ENCODE measurements at places on chromosomes 13 and 19.

- DNase-seq = no peak
These were observed 2.7 kb downstream of the CLEC4G start for GRCh38 chr19:7729211-7729610.

DNA sequence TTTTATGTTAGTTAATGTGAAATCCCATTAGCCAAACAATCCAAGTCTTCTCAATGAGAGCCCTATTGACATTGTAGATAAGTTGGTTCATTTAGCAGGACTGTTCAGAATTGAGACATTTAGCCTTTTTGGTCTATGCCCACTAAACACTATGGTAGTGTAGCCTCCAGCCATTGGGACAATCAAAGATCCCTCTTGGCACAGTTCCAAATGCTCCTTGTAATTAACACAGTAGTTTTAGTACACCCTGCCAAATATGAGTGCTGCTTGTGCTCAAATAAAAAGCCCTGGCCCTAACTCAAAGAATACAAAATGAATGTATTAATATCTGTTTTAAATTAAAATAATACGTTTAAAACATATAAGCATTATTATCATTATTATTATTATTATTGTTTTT lies 15.4 kb upstream of the FAM216B start:
- no peak for DNase-seq

GRCh38 chr13:60671386-60671785 lies 274.4 kb downstream of the TDRD3 start:
- DNase-seq = no peak

GRCh38 chr19:19032420-19033175 lies 719 bp downstream of the SUGP2 start:
- DNase-seq = peak; percentile 75

DNA sequence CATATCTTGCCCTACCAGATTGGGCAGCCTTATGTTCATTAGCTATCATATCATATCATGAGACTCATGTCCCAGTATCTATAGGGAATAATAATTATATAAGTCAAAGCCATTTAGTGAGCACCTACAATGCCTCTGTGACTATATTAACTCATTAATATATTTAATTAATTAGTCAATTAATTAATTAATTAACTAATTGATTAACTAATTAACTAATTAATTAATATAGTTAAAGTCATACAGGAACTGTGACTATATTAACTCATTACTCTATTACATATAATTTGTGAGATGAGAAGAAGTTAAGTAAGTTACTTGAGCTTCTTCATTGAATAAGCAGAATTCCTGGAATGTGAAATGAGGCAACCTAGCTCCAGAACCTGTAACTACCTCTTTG lies 588.3 kb upstream of the SLITRK1 start:
- DNase-seq = no peak

DNA sequence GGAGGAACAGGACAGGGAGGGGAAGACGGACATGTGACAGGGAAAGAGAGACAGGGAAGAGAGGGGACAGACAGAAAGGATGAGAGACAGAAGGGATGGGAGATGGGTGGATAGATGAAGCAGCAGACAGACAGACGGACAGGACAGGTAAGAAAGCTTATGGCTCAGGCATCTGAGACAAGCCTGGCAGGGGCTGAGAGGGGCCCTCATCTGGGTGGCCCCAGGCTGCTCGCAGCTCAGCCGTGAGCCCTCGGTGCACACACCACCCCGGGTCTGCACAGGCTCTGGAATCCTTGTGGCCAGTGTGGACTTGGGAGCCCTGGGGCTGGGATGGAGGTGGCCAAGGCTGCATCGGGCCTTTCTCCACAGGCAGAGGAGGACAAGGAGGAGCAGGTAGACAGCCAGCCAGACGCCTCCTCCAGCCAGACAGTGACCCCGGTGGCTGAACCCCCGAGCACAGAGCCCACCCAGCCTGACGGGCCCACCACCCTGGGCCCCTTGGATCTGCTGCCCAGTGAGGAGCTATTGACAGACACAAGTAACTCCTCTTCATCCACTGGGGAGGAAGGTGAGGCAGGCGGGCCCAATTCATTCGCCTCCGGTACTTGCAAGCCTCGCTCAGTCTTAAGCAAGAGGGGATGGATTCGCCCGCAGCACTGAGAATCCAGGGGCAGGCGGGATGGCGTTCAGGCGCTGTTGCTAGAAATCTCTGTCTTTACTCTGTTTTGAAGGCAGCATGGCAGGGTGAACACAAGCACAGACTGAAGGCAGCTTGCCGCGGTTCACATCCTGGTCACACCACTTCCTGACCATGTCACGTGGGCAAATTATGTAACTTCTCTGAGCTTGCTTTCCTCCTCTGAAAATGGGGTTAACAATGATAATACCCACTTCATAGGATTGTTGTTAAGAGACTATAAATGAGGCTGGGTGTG lies 14.0 kb downstream of the GRAMD1A start:
- no peak for DNase-seq

DNA sequence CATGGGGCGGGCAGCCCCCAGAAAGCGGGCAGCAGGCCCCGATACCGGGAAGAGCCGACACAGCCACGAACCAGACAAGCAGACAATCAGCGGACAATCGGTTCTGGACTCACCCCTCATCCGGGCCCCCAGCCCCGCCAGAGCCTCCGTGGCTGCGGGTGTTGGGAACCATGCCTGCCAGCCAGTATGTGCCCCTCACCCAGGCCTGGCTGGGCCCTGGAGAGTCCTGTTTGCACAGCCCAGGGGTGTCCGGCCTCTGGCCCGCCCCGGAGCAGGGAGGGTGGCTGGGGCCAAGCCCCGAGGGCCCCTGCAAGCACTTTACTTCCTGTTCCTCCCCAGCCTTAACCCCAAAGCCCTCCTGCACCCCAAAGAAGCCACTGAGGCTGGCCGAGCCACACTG lies 7.8 kb downstream of the PODNL1 start:
- DNase-seq = no peak

- no peak for DNase-seq
These were observed 497.1 kb upstream of the ARGLU1 start for GRCh38 chr13:107065036-107065435.

DNA sequence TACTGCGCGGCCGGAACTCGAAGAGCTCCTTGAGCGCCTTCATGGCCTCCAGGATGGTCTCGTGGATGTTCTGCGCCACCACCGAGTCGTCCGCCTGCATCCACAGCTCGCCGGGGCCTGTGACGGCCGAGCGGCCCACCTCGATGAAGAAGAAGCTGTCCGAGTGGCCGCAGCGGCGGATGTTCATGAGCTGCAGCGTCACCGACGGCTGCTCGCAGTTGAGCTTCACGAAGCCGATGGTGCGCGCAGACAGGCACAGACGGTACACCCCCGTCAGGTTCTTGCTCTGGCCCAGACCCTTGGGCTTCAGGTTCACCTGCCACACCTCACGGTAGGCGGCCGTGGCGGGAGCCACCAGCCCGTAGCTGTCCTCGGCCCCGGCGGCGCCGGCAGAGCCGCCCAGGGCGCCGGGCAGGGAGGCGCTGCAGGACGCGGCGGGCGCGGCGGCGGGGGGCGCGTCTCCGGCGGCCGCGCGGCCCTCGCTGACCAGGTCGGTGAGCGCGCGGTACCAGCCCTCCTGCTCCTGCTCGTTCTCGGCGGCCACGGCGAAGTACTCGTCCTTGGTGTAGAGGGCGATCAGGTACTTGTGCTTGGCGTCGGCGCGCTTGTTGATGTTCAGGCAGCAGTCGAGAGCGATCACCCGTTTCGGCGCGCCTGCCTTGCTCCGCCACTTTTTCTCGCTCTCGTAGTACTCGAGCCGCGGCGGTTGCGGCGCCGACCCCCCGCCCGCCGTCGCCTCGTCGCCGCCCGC lies 1.1 kb downstream of the IRS2 start:
- DNase-seq = no peak

DNA sequence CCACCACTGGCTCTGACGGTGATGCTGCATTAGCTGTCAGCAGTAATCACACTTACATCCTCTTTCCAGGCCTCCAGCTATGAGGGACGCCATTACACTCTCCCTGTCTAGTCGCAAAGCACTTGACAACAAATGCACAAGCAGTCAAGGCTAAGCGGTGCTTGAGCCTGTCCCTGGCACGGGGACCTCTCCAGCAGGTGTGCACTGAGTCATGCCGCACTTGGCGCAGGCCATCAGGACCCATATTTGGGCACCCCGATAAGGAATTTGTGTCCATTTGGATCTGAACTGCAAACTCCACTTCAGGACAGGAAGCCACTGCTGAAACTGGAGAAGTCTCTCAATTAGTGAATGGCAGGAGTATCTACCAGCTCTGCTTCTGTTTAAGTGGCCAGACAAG lies 301.9 kb upstream of the OBI1 start:
- DNase-seq = no peak

GRCh38 chr13:35499676-35500075 lies 23.2 kb upstream of the MAB21L1 start:
- DNase-seq = no peak

GRCh38 chr19:5961969-5962945 lies 15.7 kb downstream of the RANBP3 start:
- DNase-seq = no peak

- DNase-seq = no peak
These were observed 12.9 kb downstream of the CARM1 start for GRCh38 chr19:10884274-10884673.

- no peak for DNase-seq
These were observed 13.6 kb downstream of the CCNA1 start for GRCh38 chr13:36445891-36446351.

GRCh38 chr19:49515767-49516166 lies 3.3 kb downstream of the FCGRT start:
- DNase-seq = no peak

DNA sequence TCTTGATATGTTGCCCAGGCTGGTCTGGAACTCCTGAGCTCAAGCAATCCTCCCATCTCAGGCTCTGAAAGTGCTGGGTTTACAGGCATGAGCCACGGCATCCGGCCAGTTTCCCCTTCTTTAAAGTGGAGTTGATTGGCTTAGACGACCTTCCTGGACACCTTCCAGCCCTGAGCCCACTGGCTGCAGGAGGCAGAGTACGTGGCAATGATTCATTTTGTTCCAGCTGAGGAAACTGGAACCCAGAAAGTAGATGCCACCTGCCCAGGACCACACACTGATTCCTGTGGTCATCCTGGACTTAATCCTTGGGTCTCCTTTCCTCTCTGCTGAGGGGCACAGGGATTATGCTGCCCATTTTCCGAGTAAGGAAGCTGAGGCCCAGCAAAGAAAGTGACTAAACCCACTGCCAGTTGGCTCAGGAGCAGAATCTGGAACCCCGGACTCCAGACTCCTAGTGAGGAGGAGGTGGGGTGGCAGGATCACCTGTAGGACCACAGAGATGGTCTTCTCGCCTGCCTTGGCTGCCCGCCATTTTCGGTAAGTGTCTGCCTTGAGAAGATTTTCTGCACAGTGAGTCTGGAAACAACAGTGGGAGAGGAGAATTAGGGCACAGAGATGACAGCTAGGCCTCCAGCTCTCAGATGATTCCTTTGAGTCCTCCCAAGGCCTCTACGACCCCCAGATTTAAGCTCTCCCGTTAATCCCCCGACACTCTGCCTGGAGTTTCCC lies 737 bp downstream of the XRCC1 start:
- DNase-seq = no peak

DNA sequence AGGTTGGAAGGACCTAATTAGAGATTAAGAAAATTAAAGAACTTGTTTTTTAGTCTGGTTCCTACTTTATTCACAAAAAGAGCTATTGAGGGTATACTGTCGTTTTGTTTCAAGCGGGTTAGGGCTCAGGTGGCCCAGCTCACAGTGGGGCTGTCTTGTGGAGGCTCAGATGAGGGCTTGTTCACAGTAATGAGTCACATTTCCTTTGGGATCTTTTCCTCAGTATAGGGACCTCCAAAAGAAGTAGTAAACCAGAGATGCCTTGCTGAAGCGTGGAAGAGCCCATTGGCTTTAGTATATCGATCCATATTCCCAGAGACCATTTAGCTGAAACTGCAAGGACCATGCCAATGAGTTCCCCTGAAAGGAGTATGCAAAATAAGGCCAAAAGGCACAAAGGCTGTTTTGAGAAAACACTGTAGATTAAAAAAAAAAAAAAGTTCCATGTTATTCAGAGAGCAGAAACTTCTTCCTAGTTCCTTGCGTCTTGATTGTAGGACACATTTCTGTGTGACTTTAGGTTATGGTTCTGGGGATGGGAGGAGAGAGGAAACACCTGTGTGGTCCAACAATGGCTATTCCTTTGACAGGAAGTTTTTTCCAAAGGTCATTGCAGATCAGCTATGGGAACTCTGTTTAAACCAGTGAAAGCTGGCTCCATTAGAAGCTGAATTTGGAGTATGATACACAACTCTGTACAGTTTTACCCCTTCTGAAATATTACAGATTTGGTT lies 32.8 kb upstream of the GPI start:
- no peak for DNase-seq

- no peak for DNase-seq
These were observed 16.3 kb upstream of the KIR3DL3 start for GRCh38 chr19:54707962-54708361.

DNA sequence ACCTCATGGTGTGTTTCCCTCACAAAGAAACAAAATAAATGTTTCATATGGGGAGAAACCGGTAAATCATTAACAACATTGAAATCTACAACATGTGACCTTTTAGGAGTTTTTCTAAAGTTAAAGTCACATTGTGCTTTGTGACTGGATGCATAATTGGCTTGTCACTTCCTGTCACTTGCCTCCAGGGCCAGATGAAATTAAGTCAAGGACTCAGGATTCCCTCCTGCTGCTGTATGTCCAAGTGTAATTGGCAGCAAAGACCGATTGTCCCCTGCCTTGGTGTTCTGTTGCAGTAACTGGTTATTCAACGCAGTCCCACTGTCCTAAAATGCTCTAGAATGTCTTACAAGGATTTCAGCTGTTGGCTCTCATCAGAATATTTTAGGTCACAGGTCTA lies 448.2 kb downstream of the LIG4 start:
- no peak for DNase-seq

DNA sequence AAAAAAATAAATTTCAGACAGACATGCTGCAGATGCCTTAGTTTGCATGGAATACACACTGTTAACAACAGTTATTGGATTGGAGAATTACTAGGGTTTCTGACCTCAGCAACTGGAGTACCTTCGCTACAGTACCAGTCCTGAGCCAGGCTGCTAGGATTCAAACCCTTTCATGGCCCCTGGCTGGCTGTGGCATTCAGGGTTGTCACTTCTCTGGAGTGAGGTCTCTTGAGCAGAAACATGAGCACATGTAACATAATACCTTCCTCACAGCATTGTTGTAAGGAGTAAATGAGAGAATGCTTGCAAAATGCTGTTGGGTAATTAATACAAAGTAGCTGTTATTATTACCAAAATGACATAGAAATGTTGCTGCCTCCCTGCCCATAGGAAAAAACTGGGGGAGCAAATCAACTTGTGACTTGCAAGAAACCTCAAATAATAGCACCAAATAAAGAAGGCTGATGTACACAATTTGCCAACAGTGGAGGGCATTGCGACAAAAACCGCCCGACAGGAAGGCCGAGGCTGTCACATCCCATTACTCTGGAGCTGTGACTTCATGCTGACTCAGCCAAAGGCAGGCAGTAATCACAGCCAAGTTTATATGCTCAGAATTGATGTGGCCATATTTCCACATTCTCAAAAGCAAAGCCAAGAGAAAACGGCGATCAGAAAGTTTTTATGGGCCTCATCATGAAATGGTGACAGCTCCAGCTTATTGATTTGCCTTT lies 100.4 kb downstream of the RFC3 start:
- peak; percentile 70 for DNase-seq

DNA sequence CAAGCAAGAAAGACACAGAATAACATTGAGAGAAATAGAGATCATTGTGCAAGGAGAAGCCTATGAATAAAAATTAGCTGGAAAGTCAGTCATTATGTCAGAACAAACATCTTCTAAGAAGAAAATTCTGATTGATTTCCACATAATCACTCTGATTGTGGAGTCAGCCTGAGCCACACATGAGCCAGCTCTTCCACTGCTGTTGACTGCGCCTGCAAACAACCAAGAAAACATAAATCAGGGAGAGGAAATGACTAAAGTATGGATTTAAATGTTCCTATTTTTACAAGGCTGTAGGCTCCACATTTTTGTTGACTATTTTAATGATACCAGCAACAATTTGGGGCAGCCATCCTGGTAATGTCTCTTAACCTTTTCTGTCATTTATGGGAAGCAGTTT lies 962.3 kb downstream of the EFNB2 start:
- DNase-seq = no peak
